GDM1 (cell line): ENCODE measurements at places on chromosomes 2 and 18.

GRCh38 chr2:236963631-236964182 is 122.0 kb upstream of the COPS8 start:
- no peak for DNase-seq

DNA sequence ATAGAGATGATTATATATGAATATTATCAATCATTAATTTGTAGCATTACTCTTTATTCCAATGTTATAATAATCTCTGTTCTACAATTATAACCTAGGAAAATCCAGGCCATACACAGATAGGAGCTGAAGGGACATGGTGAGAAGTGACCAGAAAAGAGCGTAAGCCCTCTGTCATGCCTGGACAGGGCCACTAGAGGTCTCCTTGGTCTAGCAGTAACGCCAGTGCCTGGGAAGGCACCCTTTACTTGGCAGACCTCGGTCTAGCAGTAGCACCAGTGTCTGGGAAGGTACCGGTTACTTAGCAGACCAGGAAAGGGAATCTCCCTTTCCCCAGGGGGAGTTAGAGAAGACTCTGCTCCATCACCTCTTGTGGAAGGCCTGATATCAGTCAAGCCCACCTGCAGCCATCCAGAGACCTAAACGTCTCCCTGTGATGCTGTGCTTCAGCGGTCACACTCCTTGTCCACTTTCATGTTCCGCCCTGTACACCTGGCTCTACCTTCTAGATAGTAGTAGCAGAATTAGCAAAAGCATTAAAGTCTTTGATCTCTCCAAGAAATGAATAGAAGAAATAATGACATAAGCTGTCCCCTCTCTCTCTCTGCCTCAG is 447.5 kb upstream of the FSIP2 start:
- DNase-seq: peak; percentile 26

- DNase-seq: no peak
These were observed 36.3 kb upstream of the SLC8A1 start for GRCh38 chr2:40488101-40488601.

- no peak for DNase-seq
These were observed 26.3 kb upstream of the CCDC178 start for GRCh38 chr18:33466822-33467221.

GRCh38 chr2:38037757-38038621 is 38.0 kb downstream of the CYP1B1 start:
- DNase-seq: no peak

GRCh38 chr2:216349366-216349765 is 22.9 kb downstream of the MARCHF4 start:
- DNase-seq: no peak

GRCh38 chr2:62156861-62157496 is 38.9 kb upstream of the B3GNT2 start:
- no peak for DNase-seq

DNA sequence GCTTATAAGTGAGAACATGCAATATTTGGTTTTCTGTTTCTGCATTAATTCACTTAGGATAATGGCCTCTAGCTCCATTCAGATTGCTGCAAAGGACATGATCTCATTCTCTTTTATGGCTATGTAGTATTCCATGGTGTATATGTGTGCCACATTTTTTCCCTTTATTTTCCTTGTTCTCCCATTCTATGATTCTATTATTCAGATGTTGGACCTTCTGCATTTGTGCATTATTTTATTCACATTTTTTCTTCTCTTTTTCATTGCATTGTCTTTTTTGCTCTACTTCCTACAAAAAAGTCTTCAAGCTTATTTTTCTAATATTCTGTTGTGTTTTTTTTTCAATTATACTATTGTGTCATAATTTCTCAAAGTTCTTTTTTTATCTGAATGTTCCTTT is 11.1 kb upstream of the ANTXR1 start:
- DNase-seq: no peak

DNA sequence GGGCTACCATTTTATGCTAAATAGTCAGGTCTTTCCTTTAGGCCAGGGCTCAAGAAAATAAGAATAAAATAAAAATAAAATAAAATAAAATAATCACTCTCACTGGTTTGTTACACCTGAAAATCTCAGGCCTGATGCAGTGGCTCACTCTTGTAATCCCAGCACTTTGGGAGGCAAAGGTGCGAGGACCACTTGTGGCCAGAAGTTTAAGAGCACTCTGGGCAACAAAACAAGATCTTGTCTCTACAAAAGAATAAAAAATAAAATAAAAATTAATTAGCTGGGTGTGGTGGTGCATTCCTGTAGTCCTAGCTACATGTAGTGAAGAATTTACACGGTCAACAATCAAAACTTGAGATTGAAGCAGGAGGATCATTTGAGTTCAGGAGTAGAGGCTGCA is 159.4 kb downstream of the NRXN1 start:
- DNase-seq: no peak

- no peak for DNase-seq
These were observed 2.4 kb upstream of the POU3F3 start for GRCh38 chr2:104851291-104852089.

DNA sequence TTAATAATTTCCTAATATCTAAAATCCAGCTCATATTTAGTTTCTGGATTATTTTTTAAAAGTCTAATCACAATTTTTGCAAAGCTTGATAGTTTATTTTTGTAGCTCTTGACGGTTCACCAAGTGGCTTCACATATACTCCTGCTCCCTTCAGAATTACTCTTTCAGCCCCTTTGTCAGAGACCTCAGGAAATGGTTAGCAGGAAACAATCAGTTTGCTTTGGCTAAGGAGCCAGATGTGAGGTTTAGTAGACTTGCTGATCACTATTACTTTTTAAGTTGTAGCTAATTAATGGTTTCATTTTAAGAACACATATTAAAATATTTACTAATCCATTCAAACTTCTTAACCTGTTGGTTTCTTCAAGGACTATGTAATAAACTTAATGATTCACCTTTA is 2.3 kb downstream of the RBBP8 start:
- DNase-seq: no peak

DNA sequence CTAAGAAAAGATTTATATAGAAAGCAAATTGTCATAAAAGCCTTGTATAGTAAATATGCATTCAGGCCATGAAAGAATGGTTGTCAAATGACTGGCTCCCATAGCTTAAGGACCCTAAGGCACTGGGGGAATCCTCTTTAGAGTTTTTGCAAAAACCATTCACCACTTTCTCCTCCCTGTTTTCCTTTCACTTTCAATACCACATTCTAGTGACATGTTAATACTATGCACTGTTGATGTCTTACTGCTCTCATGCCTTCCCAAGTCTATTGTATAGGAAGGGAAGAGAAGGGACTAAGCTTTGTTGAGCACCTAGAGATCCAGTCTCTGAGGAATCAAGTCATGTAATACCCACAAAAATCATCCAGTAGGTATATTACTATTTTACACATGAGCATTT is 383.0 kb upstream of the LRRTM1 start:
- no peak for DNase-seq

DNA sequence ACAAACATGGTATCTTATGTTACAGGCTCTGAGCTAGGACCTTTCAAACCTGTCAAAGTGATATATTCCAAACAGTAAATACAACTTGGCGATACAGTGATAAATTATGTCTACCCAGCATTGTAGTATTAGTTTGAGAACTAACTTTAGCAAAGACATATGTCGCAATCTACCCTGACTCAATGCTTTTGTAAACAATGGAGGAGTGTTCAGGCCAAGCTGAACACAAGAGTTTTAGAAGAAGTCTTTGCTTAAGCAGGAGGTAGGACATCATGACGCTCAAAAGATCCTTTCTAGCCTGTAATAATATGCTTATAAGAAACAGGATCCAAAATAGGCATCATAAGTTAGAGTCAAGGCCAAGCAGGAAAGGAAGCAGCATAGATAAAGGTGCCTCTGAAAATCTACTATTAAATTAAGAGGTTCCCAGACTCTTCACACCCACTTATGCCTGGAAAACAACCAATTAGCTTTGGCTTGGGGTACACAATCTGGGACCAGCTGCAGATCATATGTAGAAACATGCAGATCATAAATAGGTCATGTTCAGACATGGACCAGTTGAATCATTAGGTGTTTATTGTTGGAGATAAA is 132.5 kb downstream of the CSRNP3 start:
- DNase-seq: no peak

GRCh38 chr2:229254206-229254605 is 16.9 kb downstream of the PID1 start:
- no peak for DNase-seq

GRCh38 chr18:31679791-31680432 is 4.5 kb downstream of the B4GALT6 start:
- DNase-seq: no peak

DNA sequence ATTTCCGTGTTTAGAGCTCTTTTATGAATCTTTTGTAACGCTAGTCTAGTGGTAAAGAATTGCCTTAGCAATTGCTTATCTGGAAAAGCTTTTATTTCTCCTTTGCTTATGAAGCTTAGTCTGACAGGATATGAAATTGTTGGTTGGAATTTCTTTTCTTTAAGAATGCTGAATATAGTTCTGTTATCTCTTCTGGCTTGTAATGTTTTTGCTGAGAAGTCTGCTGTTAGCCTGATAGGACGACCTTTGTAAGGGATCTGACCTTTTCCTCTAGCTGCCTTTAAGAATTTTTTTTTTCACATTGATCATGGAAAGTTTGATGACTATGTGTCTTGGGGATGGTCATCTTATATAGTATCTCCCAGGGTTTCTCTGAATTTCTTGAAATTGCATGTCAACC is 101.1 kb downstream of the TRABD2A start:
- DNase-seq: no peak

- DNase-seq: no peak
These were observed 558.4 kb downstream of the PARD3B start for GRCh38 chr2:205103699-205104098.

DNA sequence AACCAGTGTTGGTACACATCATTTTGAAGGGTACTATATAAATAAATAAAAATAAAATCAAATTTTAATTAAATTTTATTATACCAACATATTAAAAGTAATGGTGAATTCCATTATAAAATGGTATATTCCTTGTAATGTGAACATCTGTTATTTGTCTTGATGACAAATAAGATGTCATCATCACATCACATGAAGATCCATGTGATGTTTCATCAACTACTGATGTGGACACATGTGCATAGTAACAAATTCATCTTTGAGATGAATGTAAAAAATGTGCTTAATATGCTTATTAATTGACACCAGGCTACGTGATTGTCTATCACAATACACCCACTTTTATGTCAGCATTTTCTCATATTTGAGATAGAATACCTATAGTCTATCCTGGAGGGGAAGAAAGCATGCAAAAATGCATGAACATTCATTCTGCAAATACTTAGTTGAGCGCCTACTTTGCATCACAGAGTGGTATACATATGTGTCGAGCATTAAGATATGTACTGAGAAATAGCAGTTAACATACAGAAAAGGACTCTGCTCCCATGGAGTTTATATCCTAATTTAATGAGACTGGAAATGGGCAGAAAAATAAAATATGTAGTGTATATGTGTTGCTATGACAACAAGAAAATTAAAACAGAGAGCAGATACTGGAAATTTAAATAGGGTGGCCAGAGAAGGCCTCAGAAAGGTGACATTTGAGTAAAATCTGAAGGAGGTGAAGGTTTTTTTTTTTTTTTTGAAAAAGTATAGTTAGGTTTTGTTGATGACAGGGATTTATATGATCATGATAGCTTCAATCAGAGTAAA is 281.1 kb downstream of the ARHGAP15 start:
- no peak for DNase-seq

DNA sequence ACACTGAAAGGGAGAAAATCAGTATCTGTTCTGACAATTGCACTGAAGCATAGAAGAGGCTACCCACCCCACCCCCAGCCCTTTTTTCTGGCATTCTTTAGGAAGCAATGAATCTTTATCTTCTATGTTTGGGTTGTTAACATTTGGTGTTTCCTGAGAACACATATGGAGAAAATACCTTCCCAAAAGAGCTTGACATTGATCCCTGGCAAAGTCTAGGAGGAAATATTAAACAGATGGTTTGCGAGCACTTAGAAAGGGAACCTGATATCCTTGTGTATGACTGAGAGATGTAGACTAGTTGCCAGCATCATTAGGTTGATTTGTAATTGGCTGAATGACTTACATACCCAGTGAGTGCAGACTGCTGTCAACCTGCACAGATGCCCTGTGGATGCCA is 42.9 kb downstream of the DOK1 start:
- DNase-seq: no peak

DNA sequence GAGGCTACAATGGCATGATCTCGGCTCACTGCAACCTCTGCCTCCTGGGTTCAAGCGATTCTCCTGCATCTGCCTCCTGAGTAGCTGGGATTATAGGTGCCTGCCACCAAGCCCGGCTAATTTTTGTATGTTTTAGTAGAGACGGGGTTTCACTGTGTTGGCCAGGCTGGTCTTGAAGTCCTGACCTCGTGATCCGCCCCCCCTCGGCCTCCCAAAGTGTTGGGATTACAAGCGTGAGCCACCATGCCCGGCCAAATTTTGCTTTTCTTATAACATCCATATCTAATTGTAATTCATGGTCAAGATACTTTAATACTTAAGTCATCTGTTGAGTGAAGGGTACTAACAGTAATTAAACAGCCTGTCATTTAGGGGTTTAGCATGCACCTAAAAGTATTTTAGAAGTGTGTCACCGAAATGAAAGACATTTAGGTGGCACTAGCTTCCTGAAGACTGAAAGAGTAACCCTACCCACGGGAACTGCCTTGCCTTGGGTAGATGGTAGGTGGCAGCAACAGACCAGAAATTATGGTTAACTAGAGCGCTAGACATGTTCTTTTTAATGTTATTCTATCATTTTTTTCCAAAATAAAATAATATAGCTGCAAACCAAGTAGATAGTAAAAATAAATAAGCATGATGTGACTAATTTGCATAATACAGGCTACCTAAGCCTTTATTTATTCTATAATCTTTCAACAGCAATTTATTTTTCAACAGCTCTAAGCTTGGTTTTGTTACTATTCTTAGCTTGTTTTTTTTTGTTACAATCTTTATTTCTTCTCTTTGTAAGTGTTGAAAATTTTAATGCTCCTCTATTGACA is 8.6 kb upstream of the ACYP2 start:
- peak; percentile 48 for DNase-seq

DNA sequence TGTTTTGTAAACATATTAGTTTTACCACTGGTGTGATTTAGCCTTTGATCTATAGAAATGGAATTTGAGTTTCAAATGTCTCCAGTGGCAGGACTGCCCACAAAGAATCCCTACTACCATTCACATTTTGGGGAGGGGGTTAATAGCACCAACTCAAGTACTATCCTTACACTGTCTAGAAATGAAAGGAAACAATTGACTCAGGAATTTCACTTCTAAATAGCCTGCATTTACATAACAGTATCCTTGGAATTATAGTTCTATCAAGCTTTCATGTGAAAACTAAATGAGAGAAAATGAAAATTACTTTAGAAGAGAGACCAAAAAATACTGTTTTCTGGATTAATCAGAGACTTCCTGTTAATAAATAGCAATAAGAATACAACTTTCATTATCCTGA is 7.5 kb upstream of the CCDC93 start:
- DNase-seq: no peak

- no peak for DNase-seq
These were observed 249.3 kb downstream of the ZNF385B start for GRCh38 chr2:179612108-179612507.

GRCh38 chr2:105802587-105802986 is 57.9 kb downstream of the NCK2 start:
- no peak for DNase-seq

GRCh38 chr2:209933499-209934483 is 68.6 kb upstream of the RPE start:
- no peak for DNase-seq

- no peak for DNase-seq
These were observed 8.7 kb downstream of the RPRD1A start for GRCh38 chr18:36058674-36059073.
